GM13976 (cell line): ENCODE measurements at places on chromosomes 7 and 10.

DNA sequence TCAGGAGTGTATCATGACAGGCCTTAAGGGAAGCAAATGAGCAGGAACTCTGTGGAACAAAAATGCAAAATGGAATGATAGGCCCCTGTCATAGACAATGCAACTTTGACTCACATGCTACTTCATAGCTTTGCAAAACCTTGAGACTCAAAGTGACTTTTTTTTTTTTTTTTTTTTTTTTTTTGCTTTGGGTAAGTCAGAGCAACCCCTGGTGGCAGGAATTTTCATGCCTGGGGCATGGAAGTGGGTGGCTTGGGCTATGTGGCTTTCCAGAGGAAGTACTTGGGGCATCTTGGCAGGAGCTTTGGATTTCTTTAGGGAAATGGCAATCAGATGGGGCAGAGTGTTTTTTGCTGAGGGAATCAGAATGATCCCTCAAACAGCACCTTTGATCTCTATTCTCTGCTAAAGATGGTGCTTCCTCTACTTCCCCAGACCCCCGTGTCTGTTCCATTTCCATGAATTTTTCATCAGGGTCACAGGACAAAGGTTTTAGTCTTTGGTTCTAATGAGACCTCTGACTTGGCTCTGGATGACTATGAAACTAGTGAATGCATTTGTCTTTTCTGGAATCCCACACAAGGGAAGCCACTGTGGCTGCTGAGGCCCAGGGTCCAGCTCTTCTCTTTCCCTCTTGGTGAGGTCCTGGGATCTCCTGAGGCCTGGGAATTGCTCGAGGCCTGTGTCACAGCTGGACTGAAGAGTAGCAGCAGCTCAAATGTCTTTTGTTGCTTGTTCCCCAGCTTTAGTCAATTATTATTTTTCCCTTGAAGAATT lies 62.8 kb downstream of the TACC2 start:
- DNase-seq, result no peak

DNA sequence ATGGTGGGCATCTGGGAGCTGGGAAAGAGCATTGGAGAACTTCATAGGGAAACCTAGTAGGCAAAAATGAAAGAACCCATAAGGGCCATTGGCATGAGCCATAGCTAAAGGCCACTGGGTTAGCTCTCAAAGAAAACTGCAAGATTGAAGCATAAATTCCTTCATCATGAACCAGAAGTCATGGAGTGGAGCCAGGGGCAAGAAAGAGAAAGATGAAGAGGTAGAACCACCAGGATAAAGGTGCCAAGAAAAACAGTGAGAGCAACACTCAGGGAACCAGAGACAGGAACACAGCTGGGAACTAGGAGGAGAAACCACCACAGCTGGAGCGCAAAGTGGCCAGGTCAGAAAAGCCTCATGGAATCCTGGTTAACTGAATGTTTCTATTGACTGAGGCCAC lies 11.5 kb upstream of the SGMS1 start:
- no peak for DNase-seq

- DNase-seq, result no peak
These were observed 3.3 kb downstream of the IMMP2L start for GRCh38 chr7:111558991-111559390.

DNA sequence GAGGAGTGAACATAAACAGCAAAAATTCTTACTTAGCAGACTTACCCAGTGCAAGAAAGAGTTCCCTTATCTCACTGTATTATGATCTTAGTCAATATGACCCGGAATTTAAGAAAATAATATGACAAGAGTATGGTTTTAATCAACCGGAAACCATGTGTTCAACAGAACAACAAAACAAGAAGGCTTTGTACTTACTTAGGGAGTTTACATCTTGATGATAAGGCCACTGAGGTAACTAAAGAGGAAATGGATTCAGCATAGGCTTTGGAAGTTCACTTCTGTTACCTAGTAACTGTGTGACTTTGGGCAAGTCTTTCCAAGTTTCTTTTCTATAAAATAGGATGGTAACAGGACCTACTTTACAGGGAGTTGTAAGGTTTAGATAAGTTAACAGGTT lies 7.4 kb upstream of the FAS start:
- no peak for DNase-seq

GRCh38 chr10:132349766-132350165 lies 17.8 kb downstream of the LRRC27 start:
- no peak for DNase-seq

- peak; percentile 30 for DNase-seq
These were observed 45.5 kb upstream of the ABLIM1 start for GRCh38 chr10:114703377-114704107.

DNA sequence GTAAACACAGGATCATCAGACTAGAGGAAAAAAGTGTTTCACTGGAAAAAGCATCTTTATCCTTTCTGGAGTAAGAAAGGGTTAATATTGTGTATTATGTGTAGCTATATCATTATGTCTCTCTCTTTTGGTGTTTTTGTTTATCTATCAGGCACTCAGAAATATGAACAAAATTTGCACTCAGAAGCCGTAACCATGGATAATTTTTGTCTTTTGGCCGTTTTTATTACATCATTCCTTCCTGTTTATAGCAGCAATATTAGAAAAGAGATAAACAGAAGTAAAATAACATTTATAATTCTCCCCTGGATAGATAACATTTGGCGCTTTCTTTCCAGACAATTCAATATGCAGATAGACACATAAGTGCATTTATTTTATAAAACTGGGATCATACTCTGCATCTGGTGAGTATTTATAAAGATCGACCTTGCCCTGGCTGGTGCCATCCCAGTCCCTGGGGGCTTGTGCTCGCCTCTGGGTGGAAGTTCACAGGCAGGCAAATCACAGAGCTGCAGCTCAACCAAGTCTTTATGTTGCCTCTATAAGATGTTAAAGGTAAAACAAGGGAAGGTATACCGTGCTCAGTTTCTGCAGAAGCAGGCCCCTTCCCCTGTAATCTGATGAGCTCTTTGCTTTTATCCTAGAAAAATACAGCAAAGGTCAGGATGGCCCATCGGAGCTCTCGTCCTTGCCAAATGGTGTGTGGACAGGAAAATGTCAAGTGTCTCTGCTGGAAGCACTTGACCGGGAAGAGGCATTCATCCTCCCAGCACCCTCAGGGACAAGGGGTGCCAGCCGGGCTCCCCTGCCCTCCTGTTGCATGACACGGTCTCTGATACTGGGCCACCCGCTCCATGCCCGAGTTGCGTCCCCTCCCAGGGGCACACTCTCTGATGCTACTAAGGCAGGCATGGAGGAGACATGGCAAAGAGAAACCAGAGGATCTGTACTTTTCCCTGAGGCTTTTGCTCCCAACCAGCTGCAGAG lies 43.9 kb downstream of the PYROXD2 start:
- DNase-seq, result no peak

DNA sequence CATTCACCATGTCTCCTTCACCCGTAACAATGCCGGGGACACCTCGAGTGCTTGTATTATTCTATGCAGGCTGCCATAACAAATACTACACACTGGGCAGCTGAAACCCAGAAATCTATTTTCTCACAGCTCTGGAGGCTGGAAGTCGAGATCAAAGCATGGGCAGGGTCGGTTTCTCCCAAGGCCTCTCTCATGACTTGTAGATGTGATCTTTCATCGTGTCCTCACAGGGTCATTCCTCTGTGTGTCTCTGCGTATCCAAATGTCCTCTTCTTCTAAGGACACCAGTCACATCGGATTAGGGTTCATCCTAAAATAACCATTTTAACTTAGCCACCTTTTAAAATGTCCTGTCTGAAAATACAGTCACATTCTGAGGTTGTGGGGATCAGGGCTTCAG lies 303.5 kb downstream of the KLF6 start:
- DNase-seq, result no peak

GRCh38 chr7:140551355-140552239 lies 72.3 kb upstream of the MKRN1 start:
- DNase-seq, result no peak

GRCh38 chr7:27241189-27242056 lies 1.2 kb upstream of the EVX1 start:
- DNase-seq, result no peak

DNA sequence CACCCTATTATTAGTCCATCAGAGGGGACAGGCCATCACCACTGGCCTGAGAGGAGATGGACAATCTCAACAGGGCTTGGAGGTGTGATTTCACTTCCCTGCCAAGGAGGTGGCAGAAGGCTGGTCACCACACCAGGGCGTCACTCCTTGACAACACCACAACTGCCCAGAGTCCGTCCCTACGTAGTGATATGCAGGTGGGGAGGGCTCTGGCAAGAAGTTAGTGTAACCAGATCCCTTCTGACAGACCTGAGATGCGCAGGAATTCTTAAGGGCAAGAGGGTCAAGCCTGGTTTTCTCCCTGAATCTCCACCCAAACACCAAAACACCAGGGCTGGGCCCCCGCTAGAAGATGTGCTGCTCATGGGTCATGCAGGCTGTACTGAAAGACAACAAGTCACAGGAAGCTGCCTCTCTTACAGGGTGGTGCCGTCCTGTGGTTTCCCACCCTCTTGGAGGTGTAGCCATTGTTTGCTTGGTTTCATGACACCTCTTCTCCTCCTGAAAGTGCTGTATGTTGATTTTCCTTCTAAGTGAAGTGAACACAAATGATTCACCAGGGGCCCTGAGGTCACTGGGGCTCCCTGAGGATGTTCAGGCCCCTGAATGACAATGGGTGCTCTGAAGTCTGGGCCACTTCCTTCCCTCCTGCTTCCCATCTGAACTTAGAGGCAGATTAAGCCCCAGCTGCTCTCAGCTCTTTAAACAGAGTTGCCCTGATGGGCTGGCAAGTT lies 27.1 kb downstream of the ATXN7L1 start:
- no peak for DNase-seq

DNA sequence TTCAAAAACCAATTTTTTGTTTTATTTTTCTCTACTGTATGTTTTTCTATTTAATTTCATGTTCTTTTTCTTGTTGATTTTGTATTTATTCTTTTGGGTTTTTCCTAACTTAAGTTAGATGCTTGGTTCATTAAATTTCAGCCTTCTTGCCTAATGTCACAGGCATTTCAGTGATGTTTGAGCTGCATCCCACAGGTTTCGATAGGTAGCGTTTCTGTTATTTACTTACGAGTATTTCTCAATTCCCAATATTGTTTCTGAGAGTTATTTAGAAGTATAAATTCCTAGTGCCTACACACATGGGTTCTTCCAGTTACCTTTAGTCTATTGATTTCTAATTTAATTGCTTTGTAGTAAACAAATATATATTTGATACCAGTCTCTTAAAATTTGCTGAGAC lies 18.2 kb downstream of the PROSER2 start:
- no peak for DNase-seq

- no peak for DNase-seq
These were observed 53.8 kb downstream of the APBB1IP start for GRCh38 chr10:26491934-26492333.

GRCh38 chr7:106543221-106543757 lies 117.7 kb downstream of the CCDC71L start:
- DNase-seq, result no peak

DNA sequence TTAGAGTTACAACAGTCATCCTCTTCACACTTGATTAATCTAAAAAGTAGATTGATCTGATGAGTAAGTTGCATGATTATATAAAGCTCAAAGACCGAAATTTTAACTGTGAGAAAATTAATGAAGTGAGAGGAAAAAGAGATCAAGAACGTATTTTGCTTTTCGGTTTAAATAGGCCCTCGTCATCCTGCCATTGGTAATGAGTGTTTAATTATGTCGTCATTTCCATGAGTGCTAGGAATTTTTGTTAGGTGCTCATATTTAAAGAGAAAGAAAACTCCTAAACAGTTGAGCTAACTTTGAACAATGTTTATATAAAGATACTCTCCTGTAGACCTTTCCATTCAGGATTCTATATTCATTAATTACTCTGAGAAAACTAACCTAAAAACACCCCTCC lies 159.4 kb downstream of the TPK1 start:
- no peak for DNase-seq

GRCh38 chr10:90917238-90917967 lies 3.5 kb downstream of the ANKRD1 start:
- no peak for DNase-seq

DNA sequence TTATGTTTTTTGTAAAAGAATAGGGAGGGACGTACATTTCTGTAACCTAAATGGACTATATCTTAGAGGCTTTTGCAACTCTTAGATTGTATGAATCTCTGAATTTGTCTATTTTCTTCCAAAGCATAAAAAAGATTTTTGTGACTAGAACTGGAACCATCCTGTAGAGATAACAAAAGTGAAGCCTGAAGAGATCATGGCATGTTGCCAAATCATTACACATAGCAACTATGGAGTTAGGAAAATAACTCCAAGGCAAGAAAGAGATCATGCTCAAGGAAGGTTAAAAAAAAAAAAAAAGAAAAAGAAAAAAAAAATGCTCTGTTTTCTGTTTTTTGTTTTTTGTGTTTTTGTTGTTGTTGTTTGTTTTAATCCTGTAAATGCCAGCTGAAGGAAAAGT lies 567.7 kb upstream of the ZWINT start:
- no peak for DNase-seq

- DNase-seq, result peak; percentile 46
These were observed 932 bp downstream of the ESYT2 start for GRCh38 chr7:158828133-158829020.

DNA sequence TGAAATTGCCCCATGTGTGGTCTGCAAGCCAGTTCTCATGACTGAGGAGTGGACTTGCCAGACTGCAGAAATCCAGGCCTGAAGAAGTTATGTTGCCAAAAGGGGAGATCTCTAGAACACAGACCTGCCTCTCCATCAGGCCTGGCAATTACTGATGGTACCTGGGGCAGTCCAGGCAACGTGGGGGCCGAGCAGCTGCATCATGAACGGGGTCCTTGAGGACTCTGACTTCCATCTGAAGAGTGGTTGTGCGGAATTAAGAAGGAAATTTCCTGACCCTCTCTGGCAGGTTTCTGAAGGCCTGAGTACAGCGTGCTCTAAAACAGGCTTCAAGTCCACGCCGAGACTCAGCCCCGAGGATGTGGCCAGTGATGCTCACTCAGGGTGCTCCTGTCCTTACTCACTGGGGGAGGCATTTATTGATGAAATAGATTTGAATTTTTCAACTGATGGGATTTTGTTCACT lies 30.4 kb downstream of the RAMP3 start:
- DNase-seq, result no peak

DNA sequence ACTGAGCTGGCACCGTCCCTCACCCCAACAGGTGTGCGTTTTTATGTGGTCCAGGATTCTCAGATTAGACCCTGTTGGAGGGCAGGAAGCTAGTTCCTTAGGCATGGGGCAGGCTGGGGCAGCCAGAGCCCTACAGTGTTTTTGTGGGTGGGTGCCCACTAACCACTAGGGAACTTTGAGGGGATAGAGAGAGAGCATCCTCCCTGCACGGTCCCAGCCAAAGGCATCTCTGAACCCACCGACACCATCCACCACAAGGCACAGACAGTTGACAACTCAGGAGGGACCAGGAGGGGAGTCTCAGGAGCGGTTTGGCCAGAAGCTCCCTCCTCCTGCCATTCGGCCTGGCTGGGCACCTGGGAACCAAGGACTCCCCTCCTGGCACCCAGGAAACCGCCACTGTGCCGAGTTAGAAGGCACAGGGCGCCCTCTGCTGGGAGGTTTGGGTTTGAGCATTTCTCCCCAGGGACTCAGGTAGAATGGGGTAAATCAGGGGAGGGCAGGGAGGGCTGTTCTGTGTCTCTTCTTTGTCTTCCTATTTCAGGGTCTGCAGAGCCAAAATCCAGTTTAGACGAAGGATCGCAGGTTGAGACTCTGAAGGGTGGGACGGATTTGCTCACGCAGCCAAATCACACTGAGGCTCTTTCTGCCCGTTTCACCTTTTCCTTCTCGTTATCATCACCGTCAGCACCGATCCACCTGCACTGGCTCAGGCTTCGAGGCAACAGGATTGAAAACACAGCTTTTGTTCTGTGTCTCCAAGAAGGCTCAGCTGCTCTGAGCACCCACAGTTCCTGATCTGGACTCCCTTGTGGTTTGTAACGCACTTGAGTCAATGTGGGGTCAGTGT lies 84.8 kb upstream of the COL13A1 start:
- peak; percentile 78 for DNase-seq

- no peak for DNase-seq
These were observed 279.5 kb downstream of the CELF2 start for GRCh38 chr10:11297136-11297535.
